Activated CD4-positive, alpha-beta T cell treated with anti-CD3 and anti-CD28 coated beads for 4 hours (primary cell): ENCODE measurements at places on chromosomes 4 and X.

- no peak for DNase-seq
Observed at GRCh38 chr4:173057901-173058300, 110.7 kb upstream of the GALNT7 start.

GRCh38 chrX:112147206-112147605 is 64.6 kb upstream of the TRPC5 start:
- DNase-seq, result no peak

GRCh38 chr4:90234916-90235547 is 107.8 kb downstream of the CCSER1 start:
- DNase-seq, result no peak

GRCh38 chr4:163959932-163960331 is 465.4 kb downstream of the TMA16 start:
- no peak for DNase-seq

GRCh38 chr4:37685161-37685822 is 884 bp downstream of the RELL1 start:
- peak; percentile 37 for DNase-seq

DNA sequence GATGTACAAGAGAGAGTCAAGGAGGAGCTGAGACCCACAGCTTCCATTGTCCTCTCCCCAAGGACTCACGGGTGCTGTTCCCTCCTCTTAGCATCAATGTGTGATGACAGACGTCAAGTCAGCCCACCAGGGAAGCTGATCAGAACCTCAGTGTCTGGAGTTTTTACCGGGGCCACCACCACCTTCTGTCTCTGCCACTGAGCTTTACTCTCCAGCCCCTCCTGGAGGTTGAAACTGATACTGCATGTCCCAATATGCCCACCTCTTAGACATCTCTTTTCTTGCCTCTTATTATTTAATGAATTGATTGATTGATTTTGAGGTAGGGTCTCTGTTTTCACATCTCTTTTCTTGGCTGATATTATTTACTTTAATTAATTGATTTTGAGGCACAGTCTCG is 10.3 kb upstream of the AKAP17A start:
- DNase-seq, result peak; percentile 55

GRCh38 chr4:105495667-105496066 is 21.8 kb upstream of the PPA2 start:
- no peak for DNase-seq

- no peak for DNase-seq
Observed at GRCh38 chr4:120685756-120686278, 236.7 kb downstream of the PRDM5 start.

DNA sequence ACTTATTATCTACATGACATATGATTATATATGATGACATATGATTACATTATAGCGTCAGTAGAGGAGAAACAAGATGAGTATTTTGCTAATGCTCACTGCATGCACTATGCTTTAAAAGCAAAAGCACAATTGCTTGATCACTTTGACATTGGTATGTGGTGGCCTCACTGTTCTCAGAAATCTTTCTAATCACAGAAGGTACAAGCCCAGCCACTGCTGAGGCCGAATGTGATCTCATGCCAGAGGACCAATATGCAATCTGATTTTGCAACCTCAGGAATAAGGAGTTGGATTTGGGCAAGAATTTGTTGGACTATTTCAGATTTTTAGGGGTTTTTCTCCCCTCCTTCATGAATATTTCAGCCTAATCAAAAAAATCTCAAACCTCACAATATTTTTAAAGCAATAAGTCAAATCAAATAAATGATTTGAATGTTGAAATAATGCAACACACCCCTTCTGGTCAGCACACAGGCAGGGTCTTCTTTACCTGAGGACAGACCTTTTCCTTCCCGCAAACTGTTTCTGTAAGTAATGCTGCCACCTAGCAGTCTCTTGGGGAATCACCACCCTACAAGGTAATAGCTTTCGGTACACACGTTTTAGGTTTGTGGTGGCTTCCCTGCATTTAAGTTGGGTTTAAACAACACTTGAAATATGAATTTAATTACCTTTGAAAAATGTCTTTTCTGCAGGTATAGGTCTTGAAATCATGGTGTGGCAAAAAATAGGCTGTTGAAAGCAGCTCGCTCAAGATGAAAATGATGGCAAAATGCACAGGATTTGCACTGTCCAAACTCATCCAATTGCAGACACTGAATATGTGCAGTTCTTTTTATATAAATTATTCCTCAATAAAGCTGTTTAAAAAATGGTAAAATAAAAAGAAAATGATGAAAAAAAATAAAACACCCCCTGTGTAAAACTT is 4.8 kb upstream of the CXCL13 start:
- peak; percentile 9 for DNase-seq

GRCh38 chr4:155705664-155706063 is 39.0 kb downstream of the GUCY1A1 start:
- no peak for DNase-seq

GRCh38 chr4:93764639-93765246 is 63.8 kb upstream of the ATOH1 start:
- DNase-seq, result no peak

DNA sequence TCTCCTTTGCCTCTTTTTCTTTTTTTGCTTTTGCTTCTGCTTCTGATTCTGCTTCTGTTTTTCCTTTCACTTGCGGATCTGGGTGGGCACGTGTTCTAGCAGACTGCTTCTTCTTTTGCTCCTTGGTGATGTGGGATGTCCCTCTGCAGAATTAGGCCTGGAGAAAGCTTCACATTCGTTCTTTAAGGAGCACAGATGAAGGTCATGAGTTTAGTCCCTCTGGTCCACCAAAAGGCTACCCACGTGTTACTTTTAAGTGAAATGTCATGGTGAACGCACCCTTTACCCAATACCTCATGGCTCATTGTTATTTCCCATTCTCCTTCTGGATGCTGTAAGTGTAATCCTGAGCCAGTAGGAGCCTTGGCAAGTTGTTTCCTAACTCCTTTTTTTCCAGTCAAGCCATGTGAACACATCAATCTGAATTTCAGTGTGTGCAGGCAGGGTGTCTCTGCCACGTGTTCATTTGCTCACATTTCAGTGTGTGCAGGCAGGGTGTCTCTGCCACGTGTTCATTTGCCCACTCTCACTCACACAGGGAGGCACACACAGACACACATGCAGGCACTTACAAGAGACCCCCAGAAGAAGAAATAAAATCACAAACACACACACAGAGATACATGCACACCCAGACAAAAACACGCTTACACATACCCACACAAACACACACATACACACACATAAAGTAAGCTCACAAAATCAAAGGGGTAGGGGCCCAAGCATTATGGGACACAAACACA is 36.9 kb downstream of the NBDY start:
- DNase-seq, result no peak

GRCh38 chr4:183867247-183867646 is 37.9 kb upstream of the STOX2 start:
- DNase-seq, result no peak

- DNase-seq, result no peak
Observed at GRCh38 chr4:36310793-36311192, 29.4 kb downstream of the DTHD1 start.

- DNase-seq, result peak; percentile 32
Observed at GRCh38 chrX:65926095-65927019, 113.5 kb downstream of the VSIG4 start.

- peak; percentile 61 for DNase-seq
Observed at GRCh38 chr4:2935762-2936743, 27.2 kb downstream of the NOP14 start.

- DNase-seq, result no peak
Observed at GRCh38 chr4:165222651-165222994, 15.3 kb downstream of the KLHL2 start.
